CD4-positive, alpha-beta T cell treated with Interleukin-21 for 1 hour (primary cell): ENCODE measurements at places on chromosomes 5 and 9.

DNA sequence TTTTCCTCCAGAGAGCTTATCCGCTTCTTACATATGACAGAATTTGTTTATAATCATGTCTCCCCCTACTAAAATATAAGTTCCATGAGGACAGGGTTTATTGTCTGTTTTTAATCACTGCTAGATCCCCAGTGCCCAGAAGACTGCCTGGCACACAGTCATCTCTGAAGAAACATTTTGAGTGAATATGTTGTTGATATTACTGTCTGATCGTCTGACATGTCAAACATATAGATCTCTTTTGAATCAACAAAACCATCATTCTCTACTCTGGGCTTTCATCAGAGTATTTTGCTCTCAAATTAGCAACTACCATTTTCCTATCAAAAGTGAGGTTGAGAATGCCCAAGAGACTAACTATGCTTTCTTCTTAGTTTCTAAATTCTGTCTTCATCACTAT, 67.3 kb upstream of the SHISAL2B start:
- DNase-seq: no peak

- DNase-seq: no peak
These were observed 847.0 kb downstream of the TLE1 start for GRCh38 chr9:80842389-80842788.

DNA sequence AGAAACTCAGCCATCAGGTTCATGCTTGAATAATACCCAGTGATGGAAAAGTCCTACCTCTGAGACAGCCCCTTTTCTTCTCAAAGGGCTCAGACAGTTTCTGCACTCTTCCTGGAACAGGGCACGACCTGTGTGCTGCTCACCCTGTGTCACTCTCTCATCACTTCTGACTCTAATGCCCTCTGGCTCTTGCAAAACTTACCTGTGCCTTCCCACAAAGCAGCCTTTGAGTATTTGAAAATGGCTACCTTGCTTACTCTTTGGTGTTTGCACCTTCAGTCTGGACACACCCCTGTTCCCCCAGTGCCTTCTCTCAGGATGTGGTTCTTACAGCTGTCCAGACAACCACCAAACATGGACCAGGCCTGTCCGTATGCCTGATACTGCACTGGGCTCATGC, 171.4 kb downstream of the GRIA1 start:
- DNase-seq: no peak

DNA sequence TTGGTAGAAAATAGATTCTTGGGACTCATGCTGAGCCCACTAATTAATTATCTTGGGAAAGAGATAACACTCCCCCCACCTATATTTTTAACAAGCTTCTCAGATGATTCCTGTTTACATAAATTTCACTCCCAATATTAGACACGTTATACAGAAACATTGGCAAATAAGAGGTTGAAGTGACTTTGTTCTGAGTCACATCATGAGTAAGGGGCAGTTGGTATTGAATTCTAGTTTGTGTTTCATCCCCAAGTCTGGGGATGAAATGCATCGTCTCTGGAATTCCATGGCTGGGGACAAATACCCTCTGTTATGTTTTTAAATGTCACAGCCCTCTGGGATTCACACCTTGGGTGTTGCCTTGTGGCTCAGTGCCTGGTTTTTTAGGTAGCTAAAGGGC, 41.0 kb downstream of the BASP1 start:
- DNase-seq: no peak

GRCh38 chr9:81687521-81688261, 1.7 kb downstream of the TLE1 start:
- no peak for DNase-seq

GRCh38 chr5:77957516-77957915, 181.4 kb upstream of the TBCA start:
- no peak for DNase-seq

DNA sequence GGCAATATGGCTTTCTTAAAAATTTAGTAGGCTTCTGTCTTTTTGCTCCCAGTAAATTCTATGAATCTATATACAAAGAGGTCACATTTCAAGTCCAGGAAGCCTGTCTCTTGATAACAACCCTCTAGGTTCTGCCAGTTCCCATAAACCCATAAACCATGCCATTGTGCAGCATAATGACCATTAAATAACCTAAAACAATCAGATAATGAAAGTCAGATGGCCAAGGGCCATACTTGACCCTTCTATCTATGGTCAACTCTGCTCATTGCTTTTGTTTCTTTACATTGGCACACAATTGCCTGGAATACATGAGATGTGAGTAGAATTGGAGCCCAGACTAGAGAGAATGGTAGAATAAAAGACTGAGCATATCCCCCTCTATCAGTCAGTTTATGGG, 305.4 kb upstream of the KIF2A start:
- DNase-seq: no peak

- DNase-seq: no peak
These were observed 87.3 kb downstream of the CFAP90 start for GRCh38 chr5:7763621-7764072.

- DNase-seq: no peak
These were observed 40.3 kb downstream of the DBH start for GRCh38 chr9:133676450-133676849.

- DNase-seq: no peak
These were observed 51.8 kb downstream of the NSUN2 start for GRCh38 chr5:6581090-6581489.

- DNase-seq: no peak
These were observed 125.8 kb upstream of the SLC25A48 start for GRCh38 chr5:135708481-135709207.

DNA sequence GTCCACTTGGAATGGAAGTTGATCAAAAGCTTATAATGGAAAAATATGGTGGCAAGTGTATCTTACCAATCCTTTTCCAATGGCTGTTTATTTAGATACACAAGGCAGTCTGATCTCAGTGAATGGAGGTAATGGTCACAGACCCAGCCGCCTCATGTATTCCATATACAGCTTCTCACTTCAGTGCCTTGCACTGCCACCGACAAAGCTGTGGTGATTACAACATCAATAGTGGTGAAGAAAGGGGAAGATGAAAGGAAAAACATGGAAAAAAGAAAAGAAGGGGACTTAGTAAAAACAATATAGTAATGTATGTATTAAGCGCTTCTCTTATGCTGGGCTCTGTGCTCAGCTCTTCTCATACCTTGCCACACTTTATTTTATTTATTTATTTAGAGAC, 297.3 kb upstream of the RASA1 start:
- no peak for DNase-seq

GRCh38 chr5:96565582-96566265, 96.5 kb upstream of the CAST start:
- peak; percentile 7 for DNase-seq

DNA sequence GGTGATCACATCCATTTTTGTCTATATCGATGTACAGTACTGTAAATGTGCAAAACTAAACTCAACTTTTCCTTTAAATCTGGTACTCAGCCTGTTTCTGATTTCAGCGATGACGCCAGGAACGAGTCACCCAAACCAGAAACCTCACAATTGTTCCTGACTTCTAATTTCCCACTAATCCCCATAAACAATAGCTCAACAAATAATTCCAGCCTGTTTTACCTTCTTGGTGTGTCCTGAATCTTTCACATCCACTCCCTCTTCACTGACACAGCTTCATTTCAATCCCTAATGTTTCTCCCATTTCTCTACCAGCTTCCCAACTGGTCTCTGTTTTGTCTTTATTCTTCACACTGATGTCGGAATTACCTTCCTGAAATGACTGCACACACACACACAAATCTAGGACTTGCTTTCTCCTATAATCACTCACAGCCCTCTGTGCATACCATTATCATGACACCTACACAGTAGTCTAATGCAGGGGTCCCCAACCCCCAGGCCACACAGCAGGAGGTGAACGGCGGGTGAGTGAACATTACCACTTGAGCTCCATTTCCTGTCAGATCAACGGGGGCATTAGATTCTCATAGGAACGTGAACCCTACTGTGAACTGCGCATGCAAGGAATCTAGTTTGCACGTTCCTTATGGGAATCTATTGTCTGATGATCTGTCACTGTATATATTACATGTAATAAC, 97.8 kb upstream of the SLC30A5 start:
- DNase-seq: no peak

DNA sequence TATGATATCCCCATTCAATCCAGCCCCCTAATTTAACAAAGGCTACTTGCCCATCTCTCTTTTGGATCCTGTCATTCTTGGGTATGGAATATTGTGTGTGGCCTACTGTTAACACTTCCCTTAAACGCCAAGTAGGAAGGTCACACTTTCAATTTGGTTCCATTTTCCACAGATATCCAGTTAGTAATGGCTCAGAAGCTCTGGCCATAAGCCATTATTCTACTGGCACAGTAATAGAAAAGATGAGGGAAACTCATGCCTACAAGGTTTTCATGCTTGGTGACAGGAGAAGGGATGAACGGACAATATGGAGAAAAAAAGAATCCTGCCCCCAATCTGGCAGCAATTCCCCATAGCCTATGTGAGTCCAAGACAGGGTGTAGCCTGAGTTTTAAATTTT, 227.6 kb downstream of the CRB2 start:
- no peak for DNase-seq

DNA sequence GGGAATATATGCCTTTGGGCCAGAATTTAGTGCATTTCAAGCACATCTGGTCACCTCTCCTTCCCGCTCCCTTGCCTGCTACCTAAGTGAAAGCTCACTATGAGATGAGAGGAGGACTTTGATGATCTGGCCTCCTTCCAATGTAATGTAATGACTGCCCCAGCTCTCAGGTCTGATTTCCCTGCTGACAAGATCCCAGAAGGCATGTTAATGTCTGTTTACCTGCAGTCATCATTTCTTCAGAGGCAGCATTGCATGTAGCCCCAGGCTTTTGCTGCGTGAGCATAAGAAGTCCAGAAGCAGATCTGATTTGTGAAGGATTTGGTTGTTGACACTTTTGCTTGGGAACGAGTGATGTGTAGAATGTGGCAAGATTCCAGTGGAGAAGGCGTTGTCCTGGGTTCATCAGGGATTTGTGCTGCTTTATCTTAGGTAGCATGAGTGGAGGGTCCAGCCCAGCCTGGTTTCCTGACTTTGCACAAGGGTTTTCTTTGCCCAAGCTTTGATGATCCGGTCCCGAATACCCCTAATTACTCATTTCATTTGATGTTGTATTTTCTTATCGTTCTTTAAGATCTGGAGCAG, 192.7 kb downstream of the GOLPH3 start:
- no peak for DNase-seq

- DNase-seq: no peak
These were observed 94.8 kb upstream of the CDH12 start for GRCh38 chr5:22947921-22948320.

GRCh38 chr5:173888473-173889131, 453 bp downstream of the CPEB4 start:
- DNase-seq: peak; percentile 24

- DNase-seq: no peak
These were observed 417.7 kb upstream of the POU5F2 start for GRCh38 chr5:94159144-94159543.

- no peak for DNase-seq
These were observed 78.6 kb downstream of the MRPS27 start for GRCh38 chr5:72241346-72242003.

GRCh38 chr5:119476341-119476740, 24.0 kb downstream of the HSD17B4 start:
- no peak for DNase-seq

DNA sequence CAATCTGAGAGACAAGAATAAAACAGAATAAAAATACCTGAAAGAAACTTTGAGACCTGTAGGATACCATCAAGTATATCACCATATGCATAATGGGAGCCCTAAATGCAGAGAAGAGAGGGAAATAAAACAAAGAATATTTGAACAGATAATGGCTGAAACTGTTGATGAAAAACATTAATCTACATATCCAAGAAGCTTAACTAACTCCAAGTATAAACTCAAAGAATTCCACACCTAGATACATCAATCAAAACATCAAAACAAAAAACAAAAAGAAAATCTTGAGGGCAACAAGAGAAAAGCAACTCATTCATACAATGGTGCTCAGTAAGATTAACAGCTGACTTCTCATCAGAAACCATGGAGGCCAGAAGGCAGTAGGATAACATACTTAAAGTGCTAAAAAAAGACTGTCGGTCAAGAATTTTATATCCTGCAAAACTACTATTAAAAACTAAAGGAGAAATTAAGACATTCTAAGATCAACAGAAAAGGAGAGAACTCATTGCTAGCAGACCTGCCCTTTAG, 101.6 kb downstream of the FOXD1 start:
- no peak for DNase-seq

GRCh38 chr9:94153905-94154304, 69.6 kb downstream of the PTPDC1 start:
- DNase-seq: no peak

DNA sequence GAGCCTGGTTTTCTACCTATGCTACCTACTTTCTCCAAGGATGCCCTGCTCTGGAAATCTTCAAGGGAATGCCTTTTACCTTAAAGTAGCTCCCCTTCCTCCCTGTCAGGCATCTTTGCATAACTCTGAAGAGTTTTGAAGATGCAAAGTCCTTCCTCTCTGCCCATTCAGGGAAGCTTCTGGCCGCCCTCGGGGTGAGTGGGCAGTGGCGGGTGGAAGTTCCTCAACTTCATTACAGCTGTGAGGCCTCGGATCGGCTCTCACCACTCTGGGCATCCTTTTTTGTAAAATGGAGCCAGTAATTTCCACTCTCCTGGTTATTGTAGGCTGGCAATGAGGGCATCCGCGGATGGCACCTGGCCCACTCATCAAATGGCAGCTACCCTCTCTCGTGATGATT, 31.7 kb upstream of the STXBP1 start:
- DNase-seq: no peak

GRCh38 chr5:121573721-121574382, 277.8 kb upstream of the FTMT start:
- no peak for DNase-seq

DNA sequence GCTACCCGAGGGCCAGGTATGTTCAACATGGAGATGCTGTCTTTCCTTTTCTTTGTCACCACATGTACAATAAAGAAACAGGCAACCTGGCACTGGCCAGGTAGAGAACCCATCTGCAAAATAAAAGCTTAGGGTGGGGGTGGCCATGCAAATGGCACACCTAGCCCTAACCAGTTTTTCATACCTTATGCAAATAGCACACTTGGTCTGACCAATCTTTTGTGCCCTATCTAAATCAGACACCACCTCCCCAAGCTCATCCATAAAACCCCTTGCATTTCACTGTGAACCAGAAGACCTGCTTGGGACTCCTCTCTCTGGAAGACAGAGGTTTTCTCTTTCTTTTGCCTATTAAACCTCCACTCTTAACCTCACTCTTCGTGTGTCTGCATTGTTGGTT, 33.9 kb downstream of the JAKMIP2 start:
- no peak for DNase-seq

DNA sequence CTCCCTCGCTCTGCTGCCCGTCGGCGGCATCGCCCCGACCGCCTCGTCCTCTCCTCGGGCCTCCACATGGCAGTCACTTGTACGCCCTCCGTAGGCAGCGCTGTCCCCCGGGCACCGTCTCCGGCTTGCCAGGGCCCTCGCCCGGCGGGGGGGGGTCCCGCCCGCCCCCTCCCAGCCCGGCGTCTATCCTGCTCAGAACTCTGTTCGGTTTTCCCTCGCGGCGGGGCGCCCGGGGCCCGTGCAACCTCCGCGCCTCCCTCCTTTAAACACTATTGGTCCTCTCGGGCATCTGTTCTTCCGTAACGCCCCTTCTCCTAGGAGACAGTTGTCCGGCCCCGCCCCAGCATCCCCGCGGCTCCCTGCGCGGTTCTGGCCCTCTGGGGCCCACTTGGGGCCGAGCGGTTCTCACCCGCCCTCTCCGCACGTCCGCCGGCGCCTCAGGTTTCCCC, 831 bp downstream of the ODF2 start:
- peak; percentile 78 for DNase-seq

GRCh38 chr9:30476826-30477225, 1907.6 kb upstream of the ACO1 start:
- no peak for DNase-seq

GRCh38 chr5:120805131-120805530, 341.0 kb downstream of the PRR16 start:
- DNase-seq: no peak

- no peak for DNase-seq
These were observed 93.2 kb upstream of the RAPGEF1 start for GRCh38 chr9:131833083-131833482.
